ENCODE measurements at places on chromosomes 2 and 18.
A peak's percentile ranks its signal among the peaks of the same experiment; 100 is the strongest.

DNA sequence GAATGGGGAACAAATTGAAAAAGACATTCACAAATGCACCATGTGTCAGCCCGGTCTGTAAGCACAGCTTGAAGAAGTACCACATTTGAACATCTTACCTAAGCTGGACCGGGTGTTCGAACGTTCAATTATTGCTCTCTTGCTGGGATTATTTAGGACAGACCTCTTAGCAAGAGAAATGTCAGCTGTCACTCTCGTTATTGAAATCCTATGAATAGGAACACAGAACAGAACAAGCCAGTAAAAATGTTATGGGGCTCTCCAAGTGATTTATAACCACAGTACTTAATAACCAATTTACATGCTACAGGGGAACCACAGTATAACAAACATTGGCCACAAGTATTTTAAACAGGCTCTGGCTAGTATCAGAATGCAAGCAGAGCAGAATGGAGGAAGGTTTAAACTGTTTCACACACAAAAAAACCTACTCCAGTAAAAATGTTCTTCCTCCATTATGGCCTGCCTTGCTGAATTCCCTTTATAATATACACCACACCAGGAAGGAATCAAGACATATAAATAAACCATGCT, 32.5 kb upstream of the ARL5A start:
- no peak for DNase-seq

- DNase-seq, result no peak
Observed at GRCh38 chr18:48655508-48655907, 116.7 kb downstream of the CTIF start.

GRCh38 chr2:238484522-238485452, 58.1 kb downstream of the ASB1 start:
- peak; percentile 12 for DNase-seq

DNA sequence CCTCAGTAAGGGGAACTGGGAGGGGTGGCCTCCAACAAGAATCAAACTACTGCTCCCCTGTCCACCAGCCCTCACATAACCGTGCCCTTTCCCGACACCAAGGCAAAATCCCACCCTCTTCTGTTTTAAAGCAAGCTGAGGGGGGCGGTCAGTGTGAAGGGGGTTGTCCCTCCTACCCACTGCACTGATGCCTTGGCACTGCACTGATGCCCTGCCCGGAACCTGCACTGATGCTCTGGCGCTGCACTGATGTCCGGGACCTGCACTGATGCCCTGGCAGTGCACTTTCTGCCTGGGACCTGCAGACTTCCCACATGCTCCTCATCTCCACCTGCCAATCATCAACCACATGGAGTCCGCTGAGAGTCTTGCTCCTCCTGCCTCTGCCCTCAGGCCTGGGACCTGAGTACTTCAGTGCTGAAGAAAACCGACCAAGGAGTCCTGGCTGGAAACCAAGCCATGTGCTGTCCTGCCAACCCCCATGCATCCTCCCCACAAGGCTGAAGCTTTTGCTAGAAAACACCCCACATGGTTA, 179.5 kb downstream of the SMAD2 start:
- DNase-seq, result no peak

DNA sequence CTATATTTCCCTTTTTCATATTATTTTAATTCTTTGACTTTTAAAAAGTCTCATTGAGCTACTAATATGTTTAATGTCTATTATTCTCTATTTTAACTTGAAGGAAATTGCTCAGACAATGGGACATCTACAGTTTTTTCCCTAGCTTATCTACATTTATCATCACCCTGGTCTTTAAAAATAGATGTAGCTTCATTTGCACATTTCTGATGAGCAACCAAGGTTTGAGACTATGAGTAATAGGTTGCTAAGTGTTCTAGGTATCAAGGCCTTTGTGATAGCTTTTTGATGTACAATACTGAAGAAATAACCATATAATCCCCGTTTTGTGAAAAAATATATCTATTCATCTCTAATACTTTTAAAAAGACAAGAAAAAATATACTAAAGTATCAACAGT, 47.0 kb downstream of the STAT4 start:
- DNase-seq, result no peak

DNA sequence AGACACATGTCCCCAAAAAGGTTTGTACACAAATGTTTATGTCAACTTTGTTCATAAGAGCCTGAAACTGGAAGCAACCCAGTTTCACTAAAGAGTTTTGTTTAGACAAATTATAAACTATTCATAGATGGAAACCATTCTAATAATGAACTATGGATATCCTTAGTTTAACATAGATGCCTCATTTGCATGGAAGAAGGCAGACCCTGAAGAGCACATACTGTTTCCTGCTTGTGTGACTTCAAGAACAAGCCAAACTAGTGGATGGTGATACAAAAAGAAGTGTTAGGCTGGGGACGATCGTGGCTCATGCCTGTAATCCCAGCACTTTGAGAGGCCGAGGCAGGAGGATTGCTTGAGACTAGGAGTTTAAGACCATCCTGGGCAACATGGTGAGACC, 48.1 kb downstream of the ACOXL start:
- no peak for DNase-seq

DNA sequence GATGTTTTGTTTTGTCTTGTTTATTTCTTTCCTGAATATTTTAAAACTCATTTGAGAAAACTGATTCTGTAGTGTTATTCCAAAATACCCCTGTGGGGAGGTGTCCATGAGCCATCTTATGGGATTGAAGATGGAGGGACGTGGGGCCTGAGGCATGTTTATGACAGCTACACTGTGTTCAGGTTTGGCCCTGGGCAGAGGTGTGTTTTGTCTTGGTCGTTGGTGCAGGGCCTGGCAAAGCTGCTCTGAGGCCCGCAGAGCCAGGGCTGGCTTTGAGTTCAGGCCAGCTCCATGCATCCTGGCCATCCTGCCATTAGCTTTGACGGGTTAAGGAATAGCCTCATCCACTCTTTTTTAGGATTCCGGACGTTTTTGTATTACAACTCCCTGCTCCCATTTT, 68.9 kb downstream of the TMEM18 start:
- DNase-seq, result no peak

DNA sequence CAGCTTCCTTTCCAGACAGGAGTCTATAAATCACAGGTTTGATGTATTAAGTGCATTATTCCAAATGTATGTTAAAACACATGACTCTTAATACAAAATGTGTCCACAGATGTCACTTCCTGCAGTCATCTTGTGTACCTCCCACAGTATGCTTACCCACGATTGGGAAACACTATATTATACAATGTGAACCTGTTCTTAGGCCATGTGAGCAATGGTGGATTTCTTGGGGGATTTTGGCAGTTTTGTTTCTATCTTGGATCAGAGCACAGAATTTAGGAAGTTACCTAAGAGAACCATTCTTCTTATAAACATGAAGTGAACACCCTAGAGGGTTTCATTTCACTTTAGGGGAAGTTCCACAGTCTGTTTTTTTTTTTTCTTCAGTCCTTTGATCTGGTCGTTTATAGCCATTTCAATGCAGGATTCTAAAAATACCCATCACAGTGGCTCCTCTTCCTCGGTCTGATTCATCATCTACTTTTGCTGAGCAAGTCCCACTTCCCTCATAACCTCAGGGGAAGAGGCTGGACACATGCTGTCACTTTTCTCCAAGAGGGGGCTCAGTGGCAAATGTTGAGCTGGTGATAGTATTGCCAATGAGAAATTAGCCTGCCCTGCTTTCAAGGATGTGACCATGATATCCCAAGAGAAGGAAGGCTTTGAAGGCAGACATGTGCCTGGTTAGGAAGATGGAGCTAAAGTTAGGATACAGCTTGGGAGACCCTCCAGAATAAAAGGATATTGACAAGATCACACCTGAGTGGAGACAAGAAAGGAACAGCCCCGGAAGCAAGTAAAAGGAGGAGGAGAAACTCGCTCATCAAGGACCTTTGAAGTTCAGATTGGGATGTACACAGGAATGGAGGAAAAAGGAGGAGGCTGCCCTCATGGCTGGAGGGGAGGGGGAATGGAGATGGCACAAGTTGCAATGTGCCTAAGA, 22.6 kb downstream of the PLEK start:
- no peak for DNase-seq

DNA sequence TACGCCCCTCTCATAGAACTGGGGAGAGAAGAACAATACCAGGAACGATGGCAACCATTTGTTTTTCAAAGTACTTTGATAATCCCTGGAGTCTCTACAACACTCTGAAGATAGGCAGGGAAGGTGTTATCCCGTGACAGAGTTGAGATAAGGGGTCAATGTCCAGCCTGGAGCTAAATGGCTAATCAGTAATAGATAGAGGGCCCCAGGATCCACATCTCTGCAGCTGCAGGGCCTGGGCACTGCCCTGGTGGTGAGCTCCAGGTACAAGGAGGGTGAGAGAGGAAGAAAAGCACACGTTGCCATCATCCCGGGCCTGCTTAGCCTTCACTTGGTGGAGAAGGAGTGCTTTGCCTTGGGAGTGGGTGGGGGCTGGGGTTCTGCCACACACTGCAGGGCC, 260.6 kb downstream of the PRKCE start:
- DNase-seq, result no peak

- DNase-seq, result no peak
Observed at GRCh38 chr18:9630444-9630843, 16.1 kb upstream of the PPP4R1 start.

DNA sequence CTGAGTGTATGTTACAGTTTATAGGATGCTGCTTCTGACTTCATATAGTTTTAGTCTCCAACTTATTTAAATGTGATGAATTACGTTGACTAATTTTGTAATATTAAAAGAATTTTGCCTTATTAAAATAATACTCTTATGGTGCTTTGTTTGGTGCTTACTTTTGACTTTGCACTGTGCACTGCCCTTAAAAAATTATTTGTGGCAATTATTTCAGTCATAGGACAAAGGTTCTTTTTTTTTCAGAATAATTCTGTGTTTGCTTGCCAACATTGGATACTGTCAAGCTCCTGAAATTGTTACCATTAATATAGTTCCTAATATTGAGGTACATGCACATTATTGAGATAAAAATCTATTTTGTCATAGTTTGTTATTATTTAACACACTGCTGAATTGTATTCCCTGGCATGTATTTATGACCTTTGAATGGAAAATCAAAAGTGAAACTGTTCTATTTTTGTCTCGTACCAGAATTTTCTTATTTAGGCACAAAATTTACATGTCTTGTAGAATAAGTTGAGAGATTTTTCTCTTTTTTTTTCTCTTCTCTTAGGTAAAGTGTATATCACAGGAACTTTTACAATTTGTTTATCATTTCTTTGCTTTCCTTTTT, 572.8 kb upstream of the KLHL29 start:
- DNase-seq, result no peak

DNA sequence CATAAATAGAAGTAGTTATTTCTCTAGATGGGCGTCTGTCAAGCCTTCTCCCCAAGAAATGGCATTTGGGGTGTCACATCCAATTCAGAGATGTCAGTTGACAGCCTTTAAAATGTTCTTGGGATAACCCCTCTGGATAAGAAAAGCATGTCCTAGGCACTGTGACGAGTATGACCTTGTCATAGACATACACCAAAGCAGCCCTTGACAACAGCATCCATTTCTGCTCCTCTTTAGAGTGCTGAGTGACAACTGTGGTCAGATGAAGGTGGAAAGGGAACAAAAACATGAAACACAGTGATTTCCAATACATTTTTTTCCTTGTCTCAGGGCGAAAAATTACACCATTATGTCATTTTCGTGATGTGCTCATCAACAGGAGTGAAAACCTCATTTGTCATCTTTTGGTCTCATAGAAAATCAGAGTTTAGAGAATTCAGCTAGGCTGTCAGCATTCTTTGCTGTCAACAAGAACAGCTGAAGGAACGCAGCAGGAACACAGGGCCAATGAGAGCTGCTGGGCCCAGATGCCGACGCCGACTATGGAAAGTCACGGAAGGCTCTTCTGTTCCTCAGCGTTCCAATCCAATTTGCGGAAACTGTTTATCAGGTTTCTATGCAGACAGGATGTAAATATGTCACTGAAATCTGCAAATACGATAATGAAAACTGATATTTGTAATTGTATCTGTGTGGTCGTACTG, 193.2 kb downstream of the ICOS start:
- no peak for DNase-seq

- no peak for DNase-seq
Observed at GRCh38 chr18:8667846-8668245, 37.5 kb upstream of the MTCL1 start.

GRCh38 chr18:23136326-23137096, 1.2 kb downstream of the CABLES1 start:
- DNase-seq, result no peak

DNA sequence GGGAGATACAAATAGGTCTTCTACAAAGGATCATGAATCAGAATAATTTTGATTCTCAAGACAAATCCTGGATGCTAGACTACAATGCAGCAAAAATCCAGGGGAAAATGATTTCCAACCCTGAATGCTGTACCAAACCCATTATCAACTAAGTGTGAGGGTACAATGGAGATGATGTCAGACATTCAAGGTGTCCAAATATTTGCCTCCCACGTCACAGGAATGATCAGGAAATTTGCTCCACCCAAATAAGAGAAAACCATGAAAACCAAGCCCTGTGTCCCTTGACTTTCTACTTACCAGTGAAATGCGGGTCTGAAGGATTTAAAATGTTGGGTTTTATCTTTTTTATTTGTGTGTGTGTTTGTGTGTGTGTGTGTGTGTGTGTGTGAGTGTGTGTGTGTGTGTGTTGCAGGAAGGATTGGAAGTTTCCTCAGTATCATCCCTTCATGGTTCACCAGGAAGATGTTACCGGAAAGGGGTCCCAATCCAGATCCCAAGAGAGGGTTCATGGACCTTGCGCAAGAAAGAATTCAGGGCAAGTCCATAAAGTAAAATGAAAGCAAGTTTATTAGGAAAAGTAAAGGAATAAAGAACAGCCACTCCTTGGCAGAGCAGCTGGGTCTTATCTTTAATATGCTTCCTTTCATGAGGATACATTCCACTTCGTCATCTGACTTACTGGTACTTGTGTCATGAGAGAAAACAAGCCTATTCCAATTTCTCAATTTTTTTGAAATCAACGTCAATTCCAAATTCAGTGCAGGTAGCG, 61.1 kb upstream of the ID2 start:
- DNase-seq, result no peak

- no peak for DNase-seq
Observed at GRCh38 chr2:7927691-7928090, 754.2 kb upstream of the ID2 start.

DNA sequence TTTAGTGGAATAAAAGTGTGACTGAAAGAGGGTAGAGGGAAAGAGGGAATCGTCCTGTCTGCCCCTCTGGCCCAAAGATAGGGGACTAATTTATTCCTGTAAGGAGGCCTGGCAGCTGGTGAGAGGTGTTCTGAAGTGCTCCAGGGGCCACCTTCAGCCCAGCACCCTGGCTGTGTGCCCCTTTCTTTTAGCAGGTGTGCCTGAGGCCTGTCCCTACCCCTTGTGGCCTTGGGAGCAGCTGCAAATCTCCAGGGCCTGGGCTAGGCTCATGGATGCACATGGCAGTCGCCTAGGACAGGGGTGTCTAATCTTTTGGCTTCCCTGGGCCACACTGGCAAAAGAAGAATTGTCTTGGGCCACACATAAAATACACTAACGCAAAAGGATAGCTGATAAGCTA, 37.3 kb downstream of the FHOD3 start:
- DNase-seq, result no peak

GRCh38 chr18:48555465-48555995, 16.7 kb downstream of the CTIF start:
- no peak for DNase-seq
